Spleen (tissue), 13 donors: ENCODE measurements at places on chromosomes 2 and 18. TPM values are rescaled to one million over a fixed set of nuclear protein-coding genes. Genes with fewer than 3 reads are reported as not detected.

CD8B gene
- total RNA-seq, result 24.3 TPM

DNAJC5G gene
- not detected for total RNA-seq

DNA sequence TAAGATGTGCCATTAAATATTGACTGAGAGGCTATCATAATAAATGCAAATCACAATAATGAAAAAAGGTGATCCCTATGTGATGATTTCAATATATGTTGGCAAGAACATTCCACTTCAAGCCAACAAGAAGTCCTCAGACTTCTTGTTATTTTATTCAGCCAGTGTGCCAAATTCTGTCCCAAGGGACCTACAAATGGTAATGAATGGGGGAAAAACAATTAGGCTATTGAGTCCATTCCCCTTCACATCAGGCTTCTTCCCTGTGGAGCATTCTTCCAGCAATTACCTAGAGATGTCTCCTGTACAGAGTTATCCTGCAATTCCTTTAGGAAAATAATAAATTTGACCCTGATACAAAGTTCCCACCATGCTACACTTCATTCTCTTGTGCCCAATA, 144.4 kb downstream of the PIEZO2 start:
- no peaks in the 10 kb centered on the region for H3K36me3 ChIP-seq
- no peaks in the 10 kb centered on the region for H3K4me1 ChIP-seq
- no peak overlapping the region for H3K27ac ChIP-seq

GRCh38 chr2:174717273-174717672, 47.0 kb downstream of the CHRNA1 start:
- H3K4me3 ChIP-seq, result no peak overlapping the region
- no peak overlapping the region for H3K27ac ChIP-seq
- no peak for DNase-seq
- H3K27me3 ChIP-seq, result no peaks in the 10 kb centered on the region
- no peaks in the 10 kb centered on the region for H3K4me1 ChIP-seq
